Activated naive CD4-positive, alpha-beta T cell treated with Interleukin-2 at 50 U/mL for 16 hours (primary cell): ENCODE measurements at places on chromosomes 5 and 9.
A peak's percentile ranks its signal among the peaks of the same experiment; 100 is the strongest.

- no peak for DNase-seq
Measured at GRCh38 chr9:111180811-111181210, 142.5 kb upstream of the LPAR1 start.

DNA sequence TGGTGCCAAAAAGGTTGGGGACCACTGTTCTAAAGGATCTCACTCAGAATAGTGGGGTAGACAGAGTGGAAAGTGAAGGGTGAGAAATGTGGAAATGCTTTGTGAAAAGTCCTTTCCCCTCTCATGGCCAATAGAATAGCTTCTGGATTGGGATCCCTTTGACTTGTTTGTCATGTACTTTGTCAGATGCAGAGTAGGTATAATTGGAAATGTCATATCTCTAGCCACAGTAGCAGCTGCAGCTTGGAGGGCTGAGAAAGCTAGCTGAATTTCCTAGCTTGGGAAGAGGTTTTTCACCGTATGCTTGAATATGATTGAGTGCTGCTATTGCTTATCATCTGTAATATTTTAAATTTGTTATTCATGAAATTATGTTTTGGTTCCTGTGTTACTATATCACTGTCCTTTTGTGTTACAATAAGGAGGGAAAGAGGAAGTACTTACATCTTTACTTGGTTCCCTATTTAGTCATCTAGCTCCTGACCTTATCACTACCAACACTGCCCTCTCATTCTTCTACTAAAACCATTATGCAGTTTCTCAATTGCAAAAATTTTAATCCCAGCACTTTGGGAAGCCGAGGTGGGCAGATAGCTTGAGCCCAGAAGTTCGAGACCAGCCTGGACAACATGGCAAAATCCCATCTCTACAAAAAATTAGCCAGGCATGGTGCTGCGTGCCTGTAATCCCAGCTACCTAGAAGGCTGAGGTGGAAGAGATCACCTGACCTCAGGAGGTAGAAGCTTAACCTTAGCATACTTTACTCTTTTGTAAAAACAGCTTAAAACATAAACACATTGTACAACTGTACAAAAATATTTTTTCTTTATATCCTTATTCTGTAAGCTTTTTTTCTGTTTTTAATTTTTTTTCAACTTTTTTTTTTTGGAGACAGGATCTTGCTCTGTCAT lies 12.4 kb downstream of the SLC30A5 start:
- no peak for DNase-seq

GRCh38 chr9:23686896-23687295 lies 139.1 kb downstream of the ELAVL2 start:
- no peak for DNase-seq

GRCh38 chr5:107218457-107219193 lies 452.1 kb downstream of the EFNA5 start:
- DNase-seq = no peak

- DNase-seq = no peak
Measured at GRCh38 chr9:108645520-108645919, 210.3 kb downstream of the ACTL7B start.

- DNase-seq = no peak
Measured at GRCh38 chr5:177327539-177328522, 16.1 kb upstream of the MXD3 start.

DNA sequence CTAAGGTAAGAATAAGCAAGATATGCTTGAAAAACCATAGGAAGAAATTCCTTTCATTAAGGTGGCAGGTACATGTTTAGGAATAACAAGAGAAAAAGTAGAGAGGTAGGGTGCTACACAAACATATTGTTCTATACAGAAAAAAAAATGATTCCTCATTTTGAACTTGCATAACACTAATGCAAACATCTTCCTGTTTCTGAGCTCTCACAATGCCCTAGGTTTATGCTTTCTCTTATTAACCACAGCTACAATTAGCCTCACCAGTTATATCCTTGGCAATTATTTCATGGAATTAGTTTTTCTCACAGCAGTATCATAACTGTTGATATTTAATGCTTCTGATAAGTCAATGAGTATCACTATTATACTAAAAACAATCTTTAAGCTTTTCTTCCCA lies 20.7 kb downstream of the CEMIP2 start:
- no peak for DNase-seq

DNA sequence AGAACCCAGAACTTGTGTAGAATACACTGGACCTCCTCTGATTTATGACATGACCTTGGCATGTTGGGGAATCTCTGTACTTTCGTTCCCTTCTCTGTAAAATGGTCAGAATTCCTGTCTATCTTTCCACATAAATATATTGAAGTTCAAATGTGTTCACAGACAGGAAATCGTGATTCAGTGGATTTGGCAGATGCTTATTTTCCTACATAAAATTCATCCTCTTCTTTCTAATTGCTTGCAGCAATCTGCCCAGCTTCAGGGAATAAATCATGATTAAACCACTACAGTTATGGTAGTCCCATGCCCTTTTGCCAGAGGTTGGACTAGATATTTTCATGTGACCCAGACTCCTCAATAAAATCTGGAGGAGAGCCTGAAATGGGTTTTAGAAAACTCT lies 52.1 kb upstream of the ARL15 start:
- DNase-seq = no peak

DNA sequence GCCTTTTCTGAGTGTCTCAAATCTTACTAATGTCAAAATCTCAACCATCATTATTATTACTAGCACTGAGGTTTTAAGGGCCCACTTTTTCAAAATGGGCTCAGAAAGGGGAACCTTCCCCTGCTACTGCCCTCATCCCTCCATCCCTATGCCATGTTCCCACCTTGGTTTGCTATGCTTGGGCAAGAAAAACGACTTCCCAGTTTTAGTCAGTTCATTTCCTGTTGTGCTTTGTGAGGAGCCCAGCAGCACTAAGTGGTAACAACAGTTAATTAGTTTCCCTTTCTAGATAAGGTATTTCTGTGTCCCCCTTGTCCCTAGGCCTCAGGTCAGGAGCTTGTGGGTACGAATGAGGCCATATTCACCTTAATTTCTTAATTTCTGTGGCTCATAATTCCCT lies 595.2 kb downstream of the RAB3C start:
- DNase-seq = no peak

GRCh38 chr5:158707534-158707933 lies 392.2 kb downstream of the EBF1 start:
- no peak for DNase-seq

- no peak for DNase-seq
Measured at GRCh38 chr9:92189782-92190535, 74.7 kb upstream of the SPTLC1 start.

GRCh38 chr5:139335811-139336210 lies 5.8 kb upstream of the PAIP2 start:
- DNase-seq = no peak

- DNase-seq = no peak
Measured at GRCh38 chr5:44719856-44720255, 88.9 kb upstream of the MRPS30 start.

DNA sequence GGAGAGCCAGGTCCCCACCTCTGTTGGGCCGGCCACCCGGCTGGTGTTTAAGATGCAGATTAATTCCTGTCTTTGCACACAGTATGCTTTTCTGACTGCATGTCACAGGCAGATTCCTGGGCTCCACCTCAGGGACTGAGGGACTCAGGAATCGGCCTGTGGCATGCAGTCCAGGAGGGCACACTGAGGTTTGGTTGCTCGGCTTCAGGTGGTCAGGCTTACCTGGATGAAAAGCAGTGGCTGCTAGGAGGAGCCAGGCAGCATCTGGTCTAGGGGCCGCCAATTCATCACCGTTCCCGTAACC lies 1.1 kb downstream of the WDR5 start:
- no peak for DNase-seq

- DNase-seq = no peak
Measured at GRCh38 chr9:117734523-117735314, 30.5 kb downstream of the TLR4 start.

DNA sequence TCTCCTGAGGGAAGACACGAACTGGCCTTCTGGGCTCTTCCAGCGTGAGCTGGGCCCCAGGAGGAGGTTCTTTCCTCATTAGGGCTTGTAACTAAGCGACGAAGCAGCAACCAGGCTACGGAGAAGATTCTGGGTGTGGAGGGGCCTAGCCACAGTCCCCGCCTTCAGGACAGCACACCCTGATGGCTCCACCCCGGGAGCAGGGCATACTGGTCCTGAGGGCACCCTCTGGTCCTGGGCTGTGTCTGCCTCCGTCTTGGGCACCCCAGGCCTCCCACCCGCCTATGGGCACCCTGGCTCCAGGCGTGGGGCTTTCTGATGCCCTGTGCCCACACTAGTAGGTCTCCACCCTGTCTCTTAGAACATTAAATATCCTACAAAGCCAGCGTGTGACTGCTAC lies 136.4 kb downstream of the OLFM1 start:
- DNase-seq = no peak

DNA sequence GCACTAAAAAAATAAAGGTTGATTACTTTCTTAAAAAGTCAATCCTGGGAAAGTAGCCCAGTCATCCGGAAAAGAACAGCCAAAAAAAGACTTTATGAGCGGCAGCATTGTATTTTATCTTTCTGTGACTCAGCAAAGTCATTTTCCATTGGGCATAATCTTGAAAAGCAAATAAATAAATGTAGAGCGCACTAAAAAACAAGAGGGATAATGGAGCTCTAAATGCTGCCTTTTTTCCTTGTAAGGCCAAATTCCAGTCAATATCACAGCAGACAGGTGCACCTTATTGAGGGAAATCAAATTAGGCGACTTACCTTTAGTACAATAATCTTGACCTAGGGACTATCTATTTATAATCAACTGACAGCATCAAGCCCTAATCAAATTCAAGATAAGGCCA lies 266.8 kb downstream of the MTRR start:
- DNase-seq = no peak

GRCh38 chr9:91220491-91221135 lies 141.1 kb downstream of the AUH start:
- DNase-seq = no peak

DNA sequence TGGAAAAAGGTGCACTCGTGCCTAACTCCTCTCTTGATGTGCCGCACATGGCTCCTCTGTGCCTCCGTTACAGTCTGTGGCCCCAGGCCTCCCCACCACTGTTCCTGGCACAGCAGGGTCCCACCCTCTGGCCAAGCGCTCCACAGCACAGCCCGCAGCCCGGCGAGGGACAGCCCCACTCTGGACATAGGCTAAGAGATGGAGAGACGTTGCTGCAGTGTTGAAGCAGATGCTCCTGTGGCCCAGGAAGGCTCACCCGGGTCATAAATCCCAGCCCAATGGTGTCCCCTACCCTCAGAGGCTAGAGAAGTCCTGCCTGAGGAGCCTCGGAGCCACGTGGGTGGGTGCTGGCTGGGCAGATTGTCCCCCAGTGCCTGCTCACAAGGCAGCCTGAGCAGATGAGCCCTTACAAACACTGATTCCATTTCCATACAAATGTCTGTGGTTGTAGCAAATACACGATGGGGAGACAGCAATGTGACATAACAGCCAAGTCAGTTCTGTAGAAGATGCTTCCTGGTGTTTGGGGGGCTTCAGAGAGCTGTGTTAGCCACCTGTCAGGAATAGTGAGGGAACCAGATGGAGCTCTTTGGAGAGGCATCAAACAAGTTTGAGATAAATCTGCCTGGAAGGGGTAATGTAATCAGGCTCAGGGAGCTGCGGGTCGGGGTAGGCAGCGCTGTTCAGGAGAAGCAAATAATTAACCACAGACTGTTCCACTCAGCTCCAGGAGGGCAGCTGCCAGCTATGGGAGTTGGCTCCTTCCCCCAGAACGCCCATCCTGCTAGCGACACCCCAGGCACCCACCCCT lies 41.7 kb downstream of the C5orf15 start:
- DNase-seq = no peak

DNA sequence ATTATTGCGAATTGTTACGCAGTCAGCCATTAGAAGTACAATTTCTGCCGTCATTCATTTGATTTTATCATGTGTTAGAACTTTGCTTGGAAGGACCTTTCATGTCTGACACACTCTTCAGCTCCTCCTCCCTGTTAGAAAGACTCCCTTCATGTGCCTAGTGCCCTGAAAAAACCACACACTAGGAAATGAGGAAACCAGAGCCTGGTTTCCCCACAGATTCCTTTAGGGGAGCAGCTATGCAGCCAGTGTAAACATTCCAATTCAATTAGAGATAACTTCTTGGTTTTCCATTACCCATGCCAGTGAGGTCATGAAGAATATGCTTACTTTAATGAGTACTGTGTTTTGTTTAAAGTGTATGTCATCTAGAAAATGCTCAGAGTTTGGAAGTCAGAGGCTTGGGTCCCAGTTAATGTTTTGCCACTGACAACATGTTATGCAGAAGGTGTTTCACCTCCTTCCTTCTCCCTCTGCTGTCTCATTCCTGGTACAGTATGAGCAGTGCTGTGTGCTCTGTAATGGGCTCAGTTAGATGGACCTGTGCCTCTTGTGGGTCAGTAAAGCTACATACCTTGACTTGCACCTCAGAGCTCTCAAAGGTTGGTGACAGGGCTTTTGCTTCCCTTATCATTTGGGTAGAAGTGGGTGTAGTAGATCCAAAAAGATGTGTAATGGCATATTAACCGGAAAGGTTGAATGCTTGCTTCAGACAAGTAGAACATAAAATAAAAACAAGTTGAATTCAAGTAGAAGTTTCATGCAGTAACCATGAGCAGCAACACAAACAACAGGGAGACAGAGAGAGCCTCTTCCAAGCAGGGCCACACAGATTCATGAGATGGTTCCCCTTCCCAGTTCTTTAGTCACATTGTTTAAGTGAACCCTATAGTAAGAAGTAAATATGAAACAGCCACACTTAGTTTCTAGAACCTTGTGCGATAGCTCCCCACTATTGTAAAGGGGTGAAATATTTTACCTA lies 52.6 kb upstream of the TNFAIP8 start:
- DNase-seq = no peak

GRCh38 chr5:10704949-10705621 lies 55.9 kb downstream of the DAP start:
- DNase-seq = peak; percentile 12

DNA sequence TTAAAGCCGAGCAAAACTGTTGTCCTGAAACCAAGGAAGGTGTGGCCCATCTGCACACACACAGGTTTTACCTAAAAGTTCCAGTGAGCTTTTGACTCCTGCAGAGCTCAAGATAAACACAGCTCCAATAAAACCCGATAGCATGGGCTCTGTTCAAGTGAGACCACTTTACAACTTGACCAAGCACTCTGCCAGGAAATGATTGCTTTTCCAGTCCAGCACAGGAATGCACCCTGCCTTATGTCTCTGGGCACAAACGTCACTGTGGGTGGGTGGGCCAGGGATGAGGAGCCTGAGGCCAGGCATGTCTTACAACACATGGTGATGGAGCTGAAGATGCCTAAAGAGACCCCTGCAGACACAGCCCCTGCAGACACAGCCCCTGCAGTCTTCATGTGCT lies 115.3 kb downstream of the ROR2 start:
- DNase-seq = no peak

DNA sequence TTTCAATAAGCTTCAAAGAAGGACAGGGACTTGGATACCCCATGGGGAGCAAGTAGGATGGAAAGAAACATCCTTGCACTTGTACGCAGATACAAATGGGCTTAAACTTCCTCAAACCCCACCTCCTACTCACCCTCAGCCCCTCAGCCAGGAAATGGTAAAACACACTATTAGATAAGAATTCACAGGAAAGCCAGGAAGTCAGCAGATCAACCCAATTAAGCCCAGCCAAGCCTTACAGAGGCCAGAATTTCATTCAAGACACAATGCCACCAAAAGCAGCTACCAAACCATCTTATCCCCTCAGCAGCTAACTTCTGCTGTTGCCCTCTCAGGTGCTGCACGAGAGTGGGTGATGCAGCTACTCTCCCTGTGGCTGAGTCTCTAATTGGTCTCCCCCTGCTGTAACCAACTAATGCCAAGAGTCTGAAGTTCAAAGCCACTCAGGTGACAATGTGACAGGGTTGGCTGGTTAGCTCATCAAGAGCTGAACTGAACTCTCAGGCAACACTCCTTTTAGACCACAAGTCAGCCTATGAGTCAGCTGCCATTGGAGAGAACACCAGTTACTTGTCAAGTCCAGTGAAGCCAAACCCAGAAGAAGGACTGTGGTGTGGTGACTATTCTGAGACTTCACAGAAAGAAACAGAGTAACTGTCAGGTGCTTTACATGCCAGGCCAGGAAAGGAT lies 201.9 kb downstream of the ZNF608 start:
- no peak for DNase-seq
